AG10803 (cell line): ENCODE measurements at places on chromosomes 16 and 17.
A peak's percentile ranks its signal among the peaks of the same experiment; 100 is the strongest.

- no peak for DNase-seq
These were observed 1.6 kb downstream of the SPIRE2 start for GRCh38 chr16:89829630-89830437.

GRCh38 chr16:495127-495748 lies 32.3 kb upstream of the CAPN15 start:
- DNase-seq = peak; percentile 22

- no peak for DNase-seq
These were observed 90.2 kb downstream of the MRM1 start for GRCh38 chr17:36691606-36692005.

DNA sequence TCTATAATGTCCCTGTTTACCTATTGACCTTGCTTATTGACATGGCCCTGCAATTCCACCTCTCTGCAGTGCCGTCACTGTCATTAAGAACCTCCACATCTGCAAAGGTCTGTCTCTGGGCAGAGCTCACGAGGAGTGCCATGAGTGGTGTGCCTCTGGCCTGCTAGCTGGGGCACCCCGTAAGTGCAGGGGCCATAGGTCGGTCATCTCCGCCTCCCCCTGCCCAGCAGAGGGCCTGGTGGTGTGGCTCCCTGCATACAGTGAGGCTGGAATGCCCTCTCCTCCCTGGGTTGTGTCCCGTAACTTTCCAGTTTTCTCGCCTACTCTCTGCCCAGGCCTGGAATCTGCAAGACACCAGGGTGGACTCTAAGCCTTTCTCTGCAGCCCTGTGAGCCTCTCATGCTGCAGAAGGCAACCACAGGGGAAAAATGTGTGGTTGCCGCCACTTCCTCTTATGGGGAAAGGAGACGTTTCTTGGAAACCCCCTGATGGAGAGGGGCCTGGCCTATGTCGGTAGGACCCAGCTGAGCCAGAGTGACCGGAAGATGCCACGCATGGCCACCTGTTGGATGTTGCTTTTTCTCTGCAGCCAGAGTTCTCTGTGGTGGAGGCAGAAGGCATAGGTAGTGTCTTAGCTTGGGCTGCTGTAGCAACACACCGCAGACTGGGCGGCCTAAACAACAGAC lies 2.7 kb upstream of the SNX20 start:
- DNase-seq = no peak

DNA sequence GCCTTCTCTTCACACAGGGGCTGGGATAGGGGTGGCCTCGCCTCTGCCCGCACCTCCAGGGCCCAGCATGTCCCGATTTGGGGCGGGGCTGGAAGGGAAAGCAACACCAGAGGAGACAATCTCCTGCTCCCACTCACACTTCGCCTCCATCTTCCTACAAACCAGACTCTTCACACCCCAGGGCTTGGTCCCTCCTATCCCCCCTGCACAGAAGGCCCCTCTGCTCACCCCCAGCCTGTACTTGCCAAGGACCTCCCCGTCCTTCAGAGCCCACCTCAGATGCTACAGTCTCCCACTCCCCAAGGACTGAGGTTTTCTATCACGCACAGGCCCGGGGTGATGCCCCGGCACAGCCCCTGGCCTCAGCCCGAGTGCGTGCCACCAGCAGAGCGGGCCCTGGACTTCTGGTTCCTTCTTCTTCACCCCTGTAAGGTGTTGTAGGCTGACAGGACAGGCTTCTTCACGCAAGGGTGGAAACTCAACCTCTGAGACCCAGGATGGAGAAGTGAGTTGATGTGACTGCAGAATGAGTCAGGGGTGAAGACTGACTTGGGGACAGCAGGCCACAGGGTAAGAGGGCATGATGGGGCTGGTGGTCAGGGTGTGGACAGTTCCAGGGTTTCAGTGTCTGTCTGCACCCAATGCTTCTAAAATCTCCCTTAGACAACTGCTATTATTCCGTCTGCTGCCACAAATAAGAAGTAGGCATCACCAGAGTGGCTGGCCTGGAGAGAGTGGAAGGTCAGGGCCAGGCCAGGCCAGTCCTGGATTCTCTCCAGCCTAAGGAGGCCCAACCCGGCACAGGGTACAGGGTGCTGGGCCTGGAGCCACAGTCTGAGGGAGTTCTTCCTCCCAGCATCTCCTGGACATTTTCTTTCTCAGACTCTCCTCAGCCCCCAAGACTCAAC lies 2.5 kb downstream of the ITGAE start:
- no peak for DNase-seq

GRCh38 chr17:40034426-40035161 lies 19.4 kb downstream of the CSF3 start:
- no peak for DNase-seq

GRCh38 chr17:43767053-43767712 lies 8.6 kb upstream of the SOST start:
- no peak for DNase-seq

DNA sequence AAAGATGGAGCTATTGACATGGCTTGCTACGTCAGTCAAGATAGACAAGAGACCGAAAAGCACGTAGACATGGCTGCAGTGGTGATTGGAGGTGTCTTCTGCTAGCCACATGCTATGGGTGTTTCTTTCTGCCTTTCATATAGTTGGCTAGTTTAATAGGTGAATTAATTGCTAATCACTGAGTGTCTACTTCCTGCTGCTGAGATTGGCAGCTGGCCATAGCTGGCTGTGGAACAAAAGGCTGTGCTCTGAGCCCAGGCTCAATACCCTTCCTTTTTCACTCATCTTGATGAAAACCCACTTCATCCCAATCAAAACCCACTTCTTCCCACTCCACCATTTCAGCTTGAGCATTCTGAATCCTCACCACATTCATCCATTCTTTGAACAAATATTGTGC lies 221.4 kb upstream of the MAF start:
- DNase-seq = no peak

GRCh38 chr16:51831595-51832367 lies 680.7 kb upstream of the SALL1 start:
- no peak for DNase-seq

DNA sequence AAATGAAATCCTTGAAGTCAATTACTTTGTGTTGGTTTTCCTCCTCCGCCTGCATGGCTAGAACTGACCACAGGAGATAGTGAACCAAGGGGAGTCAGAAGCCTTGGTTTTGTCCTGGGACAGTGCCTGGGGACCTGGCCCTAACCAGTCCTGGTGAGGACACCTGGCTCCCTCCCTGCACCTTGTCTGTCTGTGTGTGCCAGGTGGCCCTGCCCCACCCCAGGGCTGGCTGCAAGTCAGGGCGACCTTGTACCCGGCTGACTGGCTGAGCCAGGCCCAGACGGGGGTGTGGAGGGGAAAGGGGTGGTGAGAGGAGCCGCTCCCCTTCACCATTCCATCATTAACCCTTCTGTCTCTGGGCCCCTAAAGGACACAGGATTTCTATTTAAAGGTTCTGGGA lies 3.4 kb downstream of the RAPGEFL1 start:
- DNase-seq = no peak
